ENCODE measurements at places on chromosomes 7 and 10.
A peak's percentile ranks its signal among the peaks of the same experiment; 100 is the strongest.

DNA sequence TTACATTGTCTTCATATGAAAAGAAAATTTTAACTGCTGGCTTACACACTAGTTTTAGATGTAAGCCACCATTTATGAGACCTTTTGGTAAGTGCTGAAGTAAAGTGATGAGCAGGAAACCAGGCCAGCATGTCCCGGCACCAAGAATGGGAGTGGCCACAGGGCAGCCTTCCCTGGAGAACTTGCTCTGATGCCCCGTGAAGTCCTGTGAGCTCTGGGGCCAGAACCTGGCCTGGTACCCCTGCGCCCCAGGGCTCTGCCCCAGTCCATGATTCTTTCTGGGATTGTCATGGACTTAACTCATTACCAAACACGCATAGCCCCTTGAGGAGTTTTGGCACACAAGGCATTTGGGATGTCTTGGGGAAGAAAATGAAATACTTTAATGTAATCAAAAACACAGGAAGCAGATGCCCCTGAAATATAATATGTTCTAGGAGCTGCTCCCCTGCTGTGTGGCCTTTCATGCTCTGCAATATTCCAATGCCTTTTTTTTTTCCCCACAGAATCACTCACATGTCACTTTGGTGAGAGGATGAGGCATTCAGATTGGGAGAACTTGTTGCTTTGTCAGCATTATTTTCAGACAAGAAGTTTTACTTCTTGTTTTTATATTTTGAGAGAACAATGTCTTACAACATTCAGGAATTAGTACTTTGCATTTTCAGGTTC is 53.1 kb upstream of the CXCL12 start:
- no peak for DNase-seq

- no peak for DNase-seq
Observed at GRCh38 chr7:157564517-157565177, 227.8 kb downstream of the DNAJB6 start.

DNA sequence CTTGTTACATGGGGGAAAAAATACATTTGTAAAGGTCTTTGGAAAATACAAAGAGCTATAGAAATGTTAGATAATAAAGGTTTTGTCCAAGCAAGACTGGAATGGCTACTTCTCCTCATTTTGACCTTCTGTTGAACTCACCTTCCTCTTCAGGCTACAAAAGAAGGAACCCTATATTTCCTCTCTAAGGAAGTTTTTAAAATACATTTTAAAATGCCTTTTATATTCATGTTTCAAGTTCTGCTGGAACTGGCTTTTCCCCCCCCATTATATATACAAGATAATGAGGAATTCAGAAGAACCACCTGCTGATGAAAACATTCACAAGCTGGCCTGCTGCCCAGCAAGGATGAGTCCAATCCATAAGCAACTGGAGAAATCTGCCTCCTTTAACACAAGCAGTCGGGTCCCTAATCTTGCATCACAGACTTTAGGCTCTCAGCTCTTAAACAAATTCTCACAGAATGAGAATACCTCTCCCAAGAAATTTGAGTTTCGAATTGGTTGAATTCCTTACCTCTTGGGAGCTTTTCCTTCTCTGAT is 44.6 kb downstream of the MTERF1 start:
- peak; percentile 64 for DNase-seq

DNA sequence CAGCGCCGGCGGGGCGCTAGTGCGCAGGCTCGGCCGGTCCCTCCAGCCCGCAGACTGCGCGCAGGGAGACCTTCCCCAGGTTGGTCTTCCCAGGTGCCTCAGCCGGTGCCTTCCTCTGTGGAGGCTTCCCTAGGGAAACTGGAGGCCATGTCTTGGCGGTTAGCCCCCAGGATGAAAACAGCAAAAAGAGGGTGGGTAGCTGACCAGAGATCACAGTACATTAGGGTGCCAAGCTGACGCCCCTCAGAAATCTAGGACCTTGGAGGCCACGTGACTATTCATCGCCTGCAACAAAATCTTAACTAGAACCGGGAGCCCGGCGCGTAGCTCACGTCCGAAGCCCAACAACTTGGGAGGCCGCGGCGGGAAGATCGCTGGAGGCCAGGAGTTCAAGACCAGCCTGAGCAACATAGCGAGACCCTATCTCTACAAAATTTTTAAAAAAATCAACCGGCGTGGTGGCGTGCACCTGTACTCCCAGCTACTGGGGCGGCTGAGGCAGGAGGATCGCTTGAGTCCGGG is 327 bp upstream of the FIS1 start:
- no peak for DNase-seq

DNA sequence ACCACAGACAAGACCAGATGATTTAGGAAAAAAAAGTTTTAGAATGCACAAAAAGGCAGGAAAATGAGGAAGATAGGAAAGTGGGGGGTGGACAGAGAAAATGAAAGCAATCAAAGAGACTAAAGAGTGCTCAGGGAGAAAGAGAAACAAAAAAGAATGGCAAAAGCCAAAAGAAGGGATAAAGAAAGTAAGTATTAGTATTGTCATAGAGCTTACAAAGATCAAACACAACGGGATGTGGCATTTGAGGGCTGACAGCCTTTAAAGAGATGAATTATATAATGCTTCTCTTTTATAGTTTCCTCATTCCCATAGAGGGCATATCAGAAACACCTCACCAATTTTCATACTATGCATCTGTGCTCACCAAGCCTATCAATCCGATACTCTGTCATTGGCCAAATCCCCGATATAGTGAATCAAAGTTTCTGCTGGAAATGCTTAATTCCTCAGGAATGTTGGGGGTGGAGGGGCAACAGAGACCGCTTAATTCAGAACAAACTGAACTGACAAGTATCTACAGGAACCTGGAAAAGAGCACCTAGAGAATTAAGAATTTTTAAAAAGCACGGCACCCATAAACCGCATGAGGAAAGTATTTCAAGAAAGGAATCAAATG is 2.7 kb downstream of the COG5 start:
- no peak for DNase-seq

DNA sequence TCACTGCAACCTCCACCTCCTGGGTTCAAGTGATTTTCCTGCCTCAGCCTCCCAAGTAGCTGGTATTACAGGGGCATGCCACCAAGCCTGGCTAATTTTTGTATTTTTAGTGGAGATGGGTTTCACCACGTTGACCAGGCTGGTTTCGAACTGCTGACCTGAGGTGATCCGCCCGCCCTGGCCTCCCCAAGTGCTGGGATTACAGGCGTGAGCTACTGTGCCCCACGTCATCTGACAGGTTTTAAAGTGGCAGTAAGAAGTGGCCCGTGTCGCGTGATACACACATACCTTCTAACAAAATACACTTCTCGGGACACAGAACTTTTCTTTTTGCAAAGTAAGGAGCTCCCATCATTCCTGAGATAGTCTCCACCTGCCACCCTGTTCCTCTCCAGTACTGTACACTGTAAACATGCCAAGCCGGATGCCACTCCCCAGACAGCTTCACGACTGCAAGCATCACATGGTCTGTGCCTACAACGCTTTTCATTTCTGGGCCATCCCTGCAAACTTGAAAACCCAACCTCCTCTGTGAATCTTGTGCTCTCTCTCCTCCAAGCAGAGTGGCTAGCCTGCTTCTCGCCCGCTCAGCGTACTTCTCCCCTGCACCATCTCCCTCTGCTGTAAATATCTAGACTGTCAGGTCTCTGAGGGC is 256.3 kb upstream of the KLF14 start:
- DNase-seq: no peak

GRCh38 chr10:44983895-44984278 is 5.3 kb upstream of the DEPP1 start:
- DNase-seq: no peak

GRCh38 chr7:30185496-30185895 is 50.7 kb downstream of the MTURN start:
- no peak for DNase-seq

- DNase-seq: no peak
Observed at GRCh38 chr7:18905316-18905943, 212.0 kb downstream of the TWIST1 start.

DNA sequence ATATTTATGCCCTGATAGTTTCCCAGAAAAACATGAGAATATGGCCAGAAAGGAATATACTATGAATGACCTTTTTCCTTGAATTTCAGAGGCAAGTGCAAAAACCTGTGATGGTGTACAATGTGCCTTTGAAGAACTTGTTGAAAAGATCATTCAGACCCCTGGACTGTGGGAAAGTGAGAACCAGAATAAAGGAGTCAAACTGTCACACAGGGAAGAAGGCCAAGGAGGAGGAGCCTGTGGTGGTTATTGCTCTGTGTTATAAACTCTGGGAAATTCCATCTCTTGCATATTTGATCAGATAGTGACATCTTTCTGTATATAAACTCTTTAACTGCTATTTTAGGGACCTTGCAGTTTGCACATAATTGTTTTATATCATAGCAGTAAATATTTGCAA is 33.7 kb downstream of the RAB18 start:
- DNase-seq: no peak

GRCh38 chr7:90604383-90604782 is 8.3 kb downstream of the CDK14 start:
- DNase-seq: no peak

DNA sequence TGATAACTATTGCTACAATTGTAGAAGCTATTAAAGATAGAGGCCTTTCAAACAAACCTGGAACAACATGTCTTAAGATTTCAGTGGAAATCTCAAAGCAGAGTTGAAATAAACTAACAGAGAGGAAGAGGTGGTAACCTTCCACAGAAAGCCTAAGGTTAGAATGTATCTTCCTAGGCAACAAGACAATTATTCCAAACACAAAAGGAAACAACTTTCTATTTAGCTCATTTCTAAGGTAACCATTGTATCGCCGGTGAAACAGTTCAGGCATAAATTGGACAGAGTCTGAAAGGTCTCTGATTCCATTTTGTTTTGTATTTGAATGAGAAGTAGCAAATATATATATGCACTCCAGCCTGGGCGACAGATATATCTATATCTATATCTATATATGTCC is 30.7 kb upstream of the HYCC1 start:
- DNase-seq: peak; percentile 17

- DNase-seq: no peak
Observed at GRCh38 chr7:106163257-106163656, 51.1 kb upstream of the SYPL1 start.

GRCh38 chr10:112698133-112698817 is 251.3 kb downstream of the VTI1A start:
- DNase-seq: no peak

GRCh38 chr10:127918572-127918971 is 11.7 kb downstream of the PTPRE start:
- DNase-seq: no peak

DNA sequence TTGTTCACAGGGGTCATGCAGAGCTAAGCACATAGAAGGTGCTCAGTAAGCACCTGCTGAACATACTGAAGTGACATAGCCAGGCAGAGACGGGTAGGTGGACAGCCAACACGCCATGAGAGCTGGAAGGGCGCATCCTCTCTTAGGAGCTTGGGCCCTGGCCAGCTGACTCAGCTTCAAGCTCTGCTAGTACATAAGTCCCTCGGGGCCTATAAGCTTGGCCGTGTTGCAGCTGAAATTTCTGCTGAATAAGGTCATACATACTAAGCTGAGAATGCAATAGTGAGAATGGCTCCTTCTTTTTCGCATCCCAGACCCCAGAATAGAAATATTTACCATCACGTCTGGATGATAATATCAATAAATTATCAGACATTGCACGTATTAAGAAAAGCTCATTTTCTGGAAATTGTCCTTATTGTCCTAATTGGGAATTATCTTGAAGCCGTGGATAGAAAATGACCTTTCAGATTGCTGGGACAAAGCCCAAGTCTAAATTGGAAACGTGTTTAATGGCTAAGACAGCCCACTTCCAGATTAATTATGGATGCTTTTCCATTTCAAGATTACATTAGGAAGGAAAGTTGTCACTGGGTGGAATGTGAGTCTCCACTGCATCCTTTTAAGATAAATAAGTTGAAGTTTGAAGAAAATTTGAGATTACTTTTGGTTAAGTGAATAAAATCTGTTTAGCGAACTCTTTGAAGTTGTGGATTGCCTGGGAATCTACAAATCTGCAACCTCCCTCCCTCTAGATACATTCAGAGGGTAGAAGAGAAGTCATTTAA is 287.1 kb upstream of the C7orf33 start:
- no peak for DNase-seq

- DNase-seq: no peak
Observed at GRCh38 chr7:121503039-121503438, 106.9 kb upstream of the FAM3C start.

- DNase-seq: no peak
Observed at GRCh38 chr7:66344166-66344565, 139.0 kb downstream of the TPST1 start.

DNA sequence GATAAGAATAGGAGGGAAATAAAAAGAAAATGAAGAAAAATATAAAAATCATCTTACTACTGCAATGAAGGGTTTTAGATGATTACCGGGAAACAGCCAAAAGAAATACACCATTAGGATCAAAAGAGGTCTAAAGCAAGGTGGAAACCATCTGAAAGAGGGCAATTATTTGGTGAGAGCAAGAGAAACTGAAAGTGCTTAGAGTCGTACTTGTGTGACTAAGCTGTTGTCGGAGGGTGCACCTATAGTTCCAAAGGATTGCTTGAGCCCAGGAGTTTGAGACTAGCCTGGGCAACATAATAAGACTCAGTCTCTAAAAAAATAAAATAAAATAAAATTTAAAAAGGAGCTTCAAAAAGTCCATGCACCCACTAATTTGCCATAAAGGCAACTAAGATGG is 169.5 kb downstream of the DKK1 start:
- DNase-seq: no peak

DNA sequence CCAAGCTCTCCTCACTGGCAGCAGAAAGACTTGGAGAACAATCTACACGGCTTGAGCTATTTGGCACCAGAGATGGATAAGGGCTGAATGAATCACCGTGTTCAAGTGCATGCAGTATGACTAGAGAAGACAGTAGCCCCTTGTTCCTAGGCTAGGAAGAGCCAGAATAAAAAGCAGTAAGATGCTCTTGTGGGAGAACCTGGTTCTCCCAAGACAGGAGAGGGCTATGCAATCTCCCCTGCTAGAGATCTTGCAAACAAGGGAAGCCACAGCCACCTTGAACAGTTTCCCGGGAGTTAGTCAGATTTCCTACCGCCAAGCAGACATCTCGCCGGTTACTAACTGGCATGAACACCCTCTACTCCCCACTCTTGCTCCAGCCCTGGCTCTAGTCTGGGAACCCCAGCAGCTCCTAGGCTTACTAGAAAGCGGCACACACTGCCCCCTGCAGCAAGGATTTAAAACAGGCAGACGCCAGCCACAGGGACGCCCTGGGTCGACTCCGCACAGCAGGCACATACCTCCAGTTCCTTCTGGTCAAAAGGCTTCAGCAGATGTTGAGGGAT is 107.3 kb downstream of the SMURF1 start:
- no peak for DNase-seq

All from COR-L47 (cell line).